ENCODE measurements at places on chromosomes 6 and 20. TPM values are rescaled to one million over a fixed set of nuclear protein-coding genes. Genes with fewer than 3 reads are reported as not detected.

DNA sequence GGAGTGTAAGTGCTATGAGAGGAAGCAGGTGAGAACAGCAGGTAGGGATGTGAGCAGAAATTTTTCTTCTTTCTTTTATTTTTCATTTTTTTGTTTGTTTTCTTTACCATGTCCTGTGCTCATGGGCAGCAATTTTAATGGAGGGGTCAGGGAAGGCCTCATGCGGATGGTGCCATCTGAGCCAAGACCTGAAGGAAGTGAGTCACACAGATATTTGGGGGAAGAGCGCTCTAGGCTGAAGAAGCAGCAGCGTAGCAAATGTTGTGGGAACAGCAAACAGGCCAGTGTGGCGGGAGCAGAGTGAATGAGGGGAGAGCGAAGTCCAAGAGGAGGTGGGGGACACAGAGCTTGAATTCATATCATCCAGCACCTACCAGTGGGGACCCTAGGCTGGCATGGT, 12.7 kb downstream of the SPDEF start:
- H3K27me3 ChIP-seq, result no peaks in the 10 kb centered on the region
- H3K27ac ChIP-seq, result no peak overlapping the region
- no peak for DNase-seq
- H3K4me1 ChIP-seq, result peaks cover 39% of the 10 kb centered on the region

DNA sequence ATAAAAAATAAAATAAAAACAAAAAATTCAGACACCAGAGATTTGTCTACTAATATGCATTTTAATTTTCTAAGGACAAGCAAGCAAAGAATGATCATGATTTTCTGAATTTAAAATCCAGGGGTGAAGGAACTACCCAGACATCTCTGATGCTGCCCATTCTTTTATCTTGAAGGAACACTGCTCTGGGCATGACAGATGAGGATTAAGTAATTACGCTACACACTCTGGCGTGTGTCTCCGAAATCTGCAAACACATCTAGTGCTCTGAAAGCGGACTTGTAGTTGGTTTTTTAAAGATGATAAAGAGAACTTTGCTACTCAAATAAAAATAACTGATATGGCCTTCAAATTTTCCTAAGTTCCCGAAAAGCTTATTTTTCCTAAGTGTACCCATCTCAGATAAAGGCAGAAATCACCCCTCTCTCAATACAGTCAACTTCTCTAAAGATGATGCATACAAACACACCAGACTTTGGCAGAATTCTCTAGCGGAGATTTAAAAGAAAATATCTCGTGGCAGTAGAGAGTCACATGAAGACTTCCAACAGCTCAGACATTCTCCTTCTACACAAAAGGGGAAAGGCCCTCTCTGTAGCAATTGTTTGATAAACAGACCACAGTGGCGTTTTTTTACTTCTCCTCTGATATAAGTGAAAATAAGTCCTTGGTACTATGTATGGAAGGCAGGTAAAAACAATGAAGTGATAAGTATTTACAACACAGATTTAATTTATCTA, 133.8 kb downstream of the BACH2 start:
- DNase-seq, result no peak
- no peaks in the 10 kb centered on the region for H3K36me3 ChIP-seq
- no peaks in the 10 kb centered on the region for H3K27me3 ChIP-seq
- no peak overlapping the region for H3K4me3 ChIP-seq

- H3K4me1 ChIP-seq, result no peaks in the 10 kb centered on the region
- no peak overlapping the region for H3K27ac ChIP-seq
- no peaks in the 10 kb centered on the region for H3K27me3 ChIP-seq
- no peak overlapping the region for H3K4me3 ChIP-seq
Measured at GRCh38 chr6:9420316-9421015, 985.1 kb upstream of the SLC35B3 start.

DNA sequence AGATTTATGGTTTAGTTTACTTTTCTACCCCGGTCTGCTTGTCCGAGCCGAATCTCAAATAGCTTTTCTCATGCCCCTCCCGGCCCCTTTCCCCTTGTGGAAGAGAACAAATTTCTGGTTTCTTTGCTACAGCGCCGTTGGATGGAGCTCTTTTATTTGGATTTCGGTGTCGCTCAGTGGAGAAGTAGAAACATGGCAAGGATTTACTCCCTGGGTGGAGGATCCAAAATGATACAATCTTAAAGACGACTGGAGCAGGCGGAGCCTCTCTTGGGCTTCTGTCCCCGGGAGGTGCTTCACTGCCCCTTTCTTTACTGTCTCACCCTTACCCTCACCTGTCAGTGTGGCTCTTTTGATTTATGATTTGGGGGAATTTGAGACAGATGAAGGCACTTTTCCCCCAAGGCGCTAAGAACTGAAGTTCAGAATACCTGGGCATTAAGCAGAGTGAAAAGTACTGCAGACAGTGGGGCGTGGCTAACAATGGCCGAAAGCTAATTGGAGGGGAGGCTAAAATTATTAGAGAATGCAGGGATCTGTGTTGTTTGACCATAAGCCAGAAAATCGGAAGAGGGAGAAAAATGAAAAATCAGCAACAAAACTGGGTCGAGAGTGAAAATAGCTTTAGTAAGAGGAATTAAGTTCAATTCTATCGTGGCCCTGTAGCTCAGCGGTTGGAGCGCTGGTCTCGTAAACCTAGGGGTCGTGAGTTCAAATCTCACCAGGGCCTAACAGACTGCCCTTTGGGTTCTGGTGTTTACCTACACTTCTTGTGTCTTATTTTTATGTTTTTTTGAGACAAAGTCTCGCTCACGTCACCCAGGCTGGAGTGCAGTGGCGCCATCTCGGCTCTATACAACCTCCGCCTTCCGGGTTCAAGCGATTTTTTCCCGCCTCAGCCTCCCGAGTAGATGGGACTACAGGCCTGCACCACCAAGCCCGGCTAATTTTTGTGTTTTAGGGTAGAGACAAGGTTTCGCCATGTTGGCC, 145.1 kb upstream of the ZNF184 start:
- H3K27me3 ChIP-seq, result no peaks in the 10 kb centered on the region
- H3K4me3 ChIP-seq, result peak overlapping the region; percentile 77
- H3K27ac ChIP-seq, result peak overlapping the region; percentile 36
- peaks cover 14% of the 10 kb centered on the region for H3K36me3 ChIP-seq

DNA sequence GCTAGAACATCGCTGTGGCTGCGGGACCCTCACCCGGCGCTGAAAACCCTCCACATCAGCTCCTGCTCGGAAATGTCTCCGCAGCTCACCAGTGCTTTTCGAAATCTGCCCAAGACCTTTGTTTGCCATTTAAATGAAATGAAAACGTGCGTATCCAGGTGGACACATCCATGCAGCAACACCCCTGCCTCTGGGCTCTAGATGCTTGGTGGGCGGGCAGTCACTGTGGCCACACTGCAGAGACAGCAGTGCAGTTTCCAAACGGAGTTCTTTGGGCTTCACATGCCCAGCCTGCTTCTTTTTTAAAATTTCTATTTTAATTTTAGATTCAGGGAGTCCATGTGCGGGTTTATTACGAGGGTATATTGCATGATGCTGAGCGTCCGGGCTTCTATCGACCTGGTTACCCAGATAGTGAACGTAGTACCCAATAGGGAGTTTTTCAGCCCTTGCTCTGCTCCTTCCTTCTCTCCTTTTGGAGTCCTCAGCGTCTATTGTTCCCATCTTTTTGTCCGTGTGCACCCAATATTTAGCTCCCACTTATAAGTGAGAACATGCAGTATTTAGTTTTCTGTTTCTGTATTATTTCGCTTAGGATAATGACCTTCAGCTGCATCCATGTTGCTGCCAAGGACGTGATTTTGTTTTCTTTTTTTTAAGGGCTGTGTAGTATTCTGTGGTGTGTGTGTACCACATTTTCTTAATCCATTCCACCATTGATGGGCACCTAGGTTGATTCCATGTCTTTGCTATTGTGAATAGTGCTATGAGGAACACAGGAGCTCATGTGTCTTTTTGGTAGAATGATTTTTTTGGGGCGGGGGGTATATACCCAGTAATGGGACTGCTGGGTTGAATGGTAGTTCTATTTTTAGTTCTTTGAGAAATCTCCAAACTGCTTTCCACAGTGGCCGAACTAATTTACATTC, 4.8 kb upstream of the TUBB2B start:
- H3K27me3 ChIP-seq, result peaks cover 93% of the 10 kb centered on the region
- H3K36me3 ChIP-seq, result peaks cover 10% of the 10 kb centered on the region
- H3K4me1 ChIP-seq, result peaks cover 11% of the 10 kb centered on the region
- peak overlapping the region; percentile 73 for H3K4me3 ChIP-seq

- no peaks in the 10 kb centered on the region for H3K36me3 ChIP-seq
- H3K4me3 ChIP-seq, result no peak overlapping the region
- no peaks in the 10 kb centered on the region for H3K4me1 ChIP-seq
Measured at GRCh38 chr6:137717074-137718073, 149.7 kb upstream of the TNFAIP3 start.

DNA sequence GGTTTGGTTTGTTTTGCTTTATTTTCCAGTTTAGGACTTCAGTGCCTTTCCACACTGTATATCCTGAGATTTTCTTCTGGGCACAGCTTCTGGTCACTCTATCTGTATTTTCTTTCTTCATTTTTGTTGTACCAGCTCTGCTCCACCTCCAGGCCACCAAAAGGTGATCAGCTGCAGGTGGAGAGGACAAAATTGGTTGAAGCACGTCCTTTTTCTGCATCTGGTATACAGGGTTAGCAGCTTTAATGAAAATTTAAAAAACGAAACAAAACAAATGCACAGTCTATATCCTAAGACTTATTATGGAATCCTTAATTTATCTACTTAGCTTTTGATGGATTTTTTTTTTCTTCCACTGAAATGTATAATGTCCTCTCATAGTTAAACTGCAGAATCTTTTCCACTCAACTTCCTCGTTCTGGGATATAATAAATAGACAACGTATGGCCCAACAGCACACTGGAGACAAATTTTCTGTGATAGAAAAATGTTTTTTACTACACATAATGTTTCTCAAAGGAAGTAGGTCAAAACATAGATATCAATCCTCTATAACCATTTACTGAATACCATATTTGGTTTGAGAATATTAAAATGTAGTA, 10.7 kb upstream of the SOBP start:
- H3K36me3 ChIP-seq, result no peaks in the 10 kb centered on the region
- H3K4me3 ChIP-seq, result no peak overlapping the region
- H3K27ac ChIP-seq, result no peak overlapping the region
- DNase-seq, result no peak
- H3K4me1 ChIP-seq, result peaks cover 8% of the 10 kb centered on the region
- H3K27me3 ChIP-seq, result peaks cover 16% of the 10 kb centered on the region

DNA sequence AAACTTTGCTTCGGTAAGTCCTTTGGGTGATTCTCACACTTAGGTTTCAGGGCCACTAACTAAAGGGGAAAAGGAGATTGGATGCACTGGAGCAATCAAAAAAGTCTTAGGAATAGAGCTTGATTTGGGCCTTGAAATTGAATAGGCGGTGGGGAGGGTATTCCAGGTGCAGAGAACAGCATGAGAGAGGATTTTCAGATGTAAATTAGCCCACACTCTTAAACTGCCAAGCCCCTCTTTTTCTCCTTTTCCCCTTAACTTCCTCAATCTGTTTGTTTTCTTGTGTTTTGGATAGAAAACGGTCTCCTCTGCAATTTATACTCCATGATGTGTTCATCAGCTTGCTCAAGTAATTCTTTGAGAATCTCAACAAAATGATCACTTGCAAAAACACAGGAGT, 62.1 kb upstream of the RIPOR2 start:
- H3K27me3 ChIP-seq, result no peaks in the 10 kb centered on the region
- H3K36me3 ChIP-seq, result no peaks in the 10 kb centered on the region
- H3K4me3 ChIP-seq, result no peak overlapping the region
- H3K4me1 ChIP-seq, result peaks cover 19% of the 10 kb centered on the region

GRCh38 chr6:150142670-150143515, at the start of gene PPP1R14C:
Gene PPP1R14C (plus strand): TSS chr6:150143044. CDS start chr6:150143193, 149 bp downstream.
- peak within 1 kb of the TSS; percentile 69 for H3K4me3 ChIP-seq
- H3K36me3 ChIP-seq, result peaks cover 19% of the 10 kb centered on the region
- peak; percentile 51 for DNase-seq

GRCh38 chr6:138206862-138207261, 11.4 kb downstream of the PBOV1 start:
- no peak for DNase-seq
- no peaks in the 10 kb centered on the region for H3K4me1 ChIP-seq
- H3K4me3 ChIP-seq, result no peak overlapping the region
- no peaks in the 10 kb centered on the region for H3K36me3 ChIP-seq
- H3K27ac ChIP-seq, result no peak overlapping the region

DNA sequence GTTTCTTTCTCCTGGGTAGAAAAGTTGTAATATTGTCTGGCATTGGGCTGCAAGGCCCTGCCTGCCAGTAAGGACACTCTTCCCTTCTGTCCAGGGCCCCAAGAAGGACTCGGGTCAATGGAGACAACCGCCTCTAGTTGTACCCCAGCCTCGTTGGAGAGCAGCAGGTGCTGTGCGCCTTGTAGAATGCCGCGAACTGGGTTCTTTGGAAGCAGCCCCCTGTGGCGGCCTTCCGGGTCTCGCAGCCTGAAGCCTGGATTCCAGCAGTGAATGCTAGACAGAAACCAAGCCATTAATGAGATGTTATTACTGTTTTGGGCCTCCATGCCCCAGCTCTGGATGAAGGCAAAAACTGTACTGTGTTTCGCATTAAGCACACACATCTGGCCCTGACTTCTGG, 37.0 kb downstream of the PLCG1 start:
- no peaks in the 10 kb centered on the region for H3K27me3 ChIP-seq
- DNase-seq, result no peak
- H3K4me1 ChIP-seq, result no peaks in the 10 kb centered on the region

DNA sequence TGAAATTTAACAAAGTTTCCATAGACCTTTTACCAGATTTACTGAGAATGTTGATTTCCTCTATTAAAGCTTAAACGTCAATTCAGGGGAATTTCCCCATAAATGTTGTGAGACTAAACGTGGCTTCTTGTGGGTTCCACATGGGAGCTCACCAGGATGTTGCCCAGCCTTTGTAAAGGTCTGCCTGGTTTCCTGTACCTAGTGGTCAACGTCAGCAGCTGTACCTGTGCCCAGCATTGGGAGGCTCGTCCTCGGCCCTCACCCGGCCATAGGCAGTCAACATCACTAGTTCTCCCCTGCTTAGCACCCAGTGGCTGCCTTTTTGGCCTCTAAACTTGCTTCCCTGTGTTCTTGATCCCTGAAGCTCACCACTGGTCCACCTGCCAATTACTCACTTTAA, 22.1 kb upstream of the CD83 start:
- H3K4me3 ChIP-seq, result no peak overlapping the region
- no peak for DNase-seq

- DNase-seq, result no peak
- H3K36me3 ChIP-seq, result no peaks in the 10 kb centered on the region
- H3K27ac ChIP-seq, result no peak overlapping the region
Measured at GRCh38 chr6:18362058-18362561, 25.0 kb upstream of the RNF144B start.

- H3K4me1 ChIP-seq, result peaks cover 9% of the 10 kb centered on the region
- peaks cover 38% of the 10 kb centered on the region for H3K36me3 ChIP-seq
- peak overlapping the region; percentile 97 for H3K4me3 ChIP-seq
- peak overlapping the region; percentile 95 for H3K27ac ChIP-seq
- no peaks in the 10 kb centered on the region for H3K27me3 ChIP-seq
Measured at GRCh38 chr20:45890077-45890984, 677 bp downstream of the NEURL2 start.

DNA sequence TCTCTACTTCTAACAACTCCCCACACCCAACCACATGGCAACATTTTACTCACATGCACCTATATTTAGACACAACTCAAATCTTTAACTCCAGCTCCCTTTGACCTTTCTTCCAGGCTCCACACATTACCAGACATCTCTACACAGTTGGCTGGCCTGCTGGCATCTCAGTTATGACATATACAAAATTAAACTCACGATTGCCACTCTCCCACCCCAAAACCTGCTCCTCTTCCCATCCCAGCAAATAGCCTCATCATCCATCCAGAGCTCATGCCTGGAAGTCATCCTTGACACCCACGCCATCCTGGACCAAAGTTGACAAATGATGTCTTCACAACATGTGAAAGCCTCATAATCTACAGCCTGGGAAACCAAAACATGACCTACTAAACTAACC, 176.6 kb downstream of the PKHD1 start:
- H3K27ac ChIP-seq, result no peak overlapping the region
- no peaks in the 10 kb centered on the region for H3K4me1 ChIP-seq
- H3K4me3 ChIP-seq, result no peak overlapping the region
- H3K27me3 ChIP-seq, result no peaks in the 10 kb centered on the region

ZNF343 gene
- total RNA-seq, result 6.5 TPM

BPIFB1 gene
- 8.5 TPM for total RNA-seq

TXLNB gene
- 0.07 TPM for total RNA-seq

ENPP5 gene
- 18.7 TPM for total RNA-seq

TRMT11 gene
- 27.7 TPM for total RNA-seq
